Activated CD4-positive, alpha-beta T cell treated with anti-CD3 and anti-CD28 coated beads, Interleukin-2, amount 50 U/mL, for 4 hours (primary cell): ENCODE measurements at places on chromosomes 3 and 15.

DNA sequence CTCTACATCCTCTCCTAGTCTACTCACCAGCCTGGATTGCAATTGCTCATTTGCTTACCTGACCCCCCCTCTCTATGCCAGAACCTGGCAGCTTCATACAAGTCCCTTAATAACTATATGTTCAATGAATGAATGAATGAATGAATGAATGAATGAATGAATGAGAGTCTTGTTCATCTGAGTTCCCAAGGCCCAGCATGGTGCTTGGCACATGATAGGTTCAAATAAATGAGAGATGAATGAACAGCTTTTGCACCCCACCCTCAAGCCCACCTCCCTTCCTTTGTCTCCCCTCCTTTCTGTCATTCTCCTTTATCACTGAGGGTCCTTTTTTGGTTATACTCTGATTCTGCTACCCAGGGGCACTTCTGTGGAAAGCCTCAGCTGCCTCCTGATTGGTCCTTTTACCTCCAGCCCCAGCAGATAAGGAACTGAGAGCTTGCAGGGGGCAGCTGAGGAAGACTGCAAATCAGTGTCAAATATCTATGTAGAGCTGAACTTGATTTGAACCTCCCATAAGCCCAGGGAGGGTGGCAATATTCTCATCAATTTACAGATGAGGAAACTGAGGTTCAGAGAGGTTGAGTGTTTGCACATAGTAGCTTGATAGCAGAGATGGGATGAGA, 54.1 kb upstream of the CHRNB4 start:
- no peak for DNase-seq

DNA sequence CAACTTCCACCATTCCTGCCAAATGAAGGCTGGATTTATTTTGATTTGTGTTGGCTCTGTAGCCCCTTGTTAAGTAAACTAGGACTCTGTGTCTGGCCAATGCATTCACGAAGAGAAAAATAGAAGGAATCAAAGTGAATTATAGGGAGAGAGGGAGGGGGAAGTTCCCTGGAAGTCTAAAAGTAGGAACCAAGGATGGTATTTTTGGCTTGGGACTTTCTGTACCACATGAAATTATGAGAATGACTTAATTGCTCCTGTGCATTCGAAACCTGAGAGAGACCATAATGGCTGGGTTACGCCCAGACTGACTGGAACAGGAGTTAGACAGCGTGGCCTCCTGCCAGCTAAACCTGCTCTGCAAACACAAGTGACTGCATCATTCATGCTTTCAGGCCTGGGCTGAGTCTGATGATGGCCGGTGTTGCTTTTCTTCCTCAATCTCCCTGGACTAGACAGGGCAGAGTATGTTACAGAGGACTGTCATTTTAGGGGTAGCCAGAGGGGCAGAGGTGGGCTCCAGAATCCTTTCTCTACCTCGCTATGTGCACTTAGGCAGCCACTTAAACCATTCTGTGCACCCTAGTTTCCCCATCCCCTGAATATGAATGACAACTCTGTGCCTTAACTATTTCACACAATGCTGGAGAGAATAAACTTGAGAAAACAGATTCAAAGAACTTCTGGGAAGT, 58.9 kb downstream of the MYO1E start:
- no peak for DNase-seq

- no peak for DNase-seq
Measured at GRCh38 chr3:23875113-23875725, 41.6 kb downstream of the NKIRAS1 start.

DNA sequence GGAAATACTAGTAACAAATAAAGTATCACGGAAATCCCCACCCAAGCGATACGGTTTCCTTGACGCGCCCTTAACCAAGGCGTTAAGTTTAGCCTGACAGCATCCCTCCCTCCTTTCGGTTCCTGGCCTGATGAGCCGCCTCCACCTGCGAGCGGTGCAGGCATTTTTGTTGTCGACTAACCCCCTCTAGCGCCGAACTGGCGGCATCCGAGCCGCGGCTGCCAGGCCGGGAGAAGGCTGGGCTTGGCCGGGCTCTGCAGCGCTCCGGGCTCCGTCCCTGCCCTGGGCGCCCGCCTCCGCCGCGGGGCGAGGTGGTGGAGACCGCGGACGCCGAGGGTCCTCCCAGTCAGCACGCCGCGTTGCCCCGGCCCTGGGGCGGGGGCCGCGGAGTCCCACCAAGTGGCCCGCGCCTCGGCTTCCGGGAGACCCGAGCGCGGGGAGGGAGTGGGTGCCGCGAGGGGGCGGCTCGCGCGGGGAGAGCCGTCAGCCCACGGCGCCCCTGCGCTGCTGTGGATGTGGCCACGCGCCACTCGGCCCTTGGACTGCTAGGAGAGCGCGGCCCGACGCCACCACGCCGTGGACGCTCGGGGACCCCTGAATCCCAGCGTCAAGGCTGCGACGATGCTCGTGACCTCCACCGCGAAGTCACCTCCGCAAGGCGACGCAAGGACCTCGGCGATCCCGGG, 1.1 kb upstream of the EPHA6 start:
- no peak for DNase-seq

DNA sequence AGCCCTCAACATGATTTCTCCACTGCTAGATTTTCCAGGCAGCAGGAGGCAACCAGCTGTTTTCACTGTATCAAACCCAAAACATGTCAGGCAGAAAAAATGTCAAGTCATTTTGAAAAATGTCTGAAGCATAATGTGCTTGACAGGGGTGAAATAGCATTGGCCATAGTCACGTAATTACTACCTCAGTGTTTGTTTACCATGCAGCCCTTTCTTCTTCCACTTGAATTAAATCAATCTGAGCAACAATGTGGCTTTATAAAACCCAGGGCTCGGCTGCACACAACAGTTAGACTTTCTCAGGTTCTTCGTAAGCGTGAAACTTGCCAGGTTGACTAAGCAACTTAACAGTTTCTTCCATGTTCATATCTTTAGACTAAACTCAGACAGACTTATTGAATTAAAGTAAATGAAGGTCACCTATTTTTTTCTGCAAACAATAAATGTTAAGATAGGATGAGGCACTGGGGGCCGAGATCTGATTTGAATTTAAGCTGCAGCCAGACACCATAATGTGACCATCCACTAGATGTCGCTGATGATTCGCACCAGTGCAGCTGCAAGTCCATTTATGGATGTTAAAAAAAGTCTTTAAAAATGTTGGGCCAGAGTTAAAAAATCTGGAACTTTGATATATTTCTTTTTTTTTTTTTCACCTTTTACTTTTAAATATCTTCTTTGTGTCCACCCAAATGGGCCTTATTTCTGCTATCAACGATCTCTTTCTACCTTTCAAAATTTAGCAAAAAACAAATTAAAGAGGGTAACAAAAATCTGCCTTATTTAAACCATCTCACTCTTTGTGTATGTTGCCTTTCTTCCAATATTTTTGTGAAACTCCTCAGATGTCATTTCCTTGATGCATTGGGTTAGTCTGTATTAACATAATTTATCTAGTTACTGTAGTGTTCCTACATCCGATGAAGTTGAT, 305.9 kb downstream of the CACNA2D3 start:
- DNase-seq: no peak

- no peak for DNase-seq
Measured at GRCh38 chr3:171443211-171443957, 16.8 kb downstream of the TNIK start.

DNA sequence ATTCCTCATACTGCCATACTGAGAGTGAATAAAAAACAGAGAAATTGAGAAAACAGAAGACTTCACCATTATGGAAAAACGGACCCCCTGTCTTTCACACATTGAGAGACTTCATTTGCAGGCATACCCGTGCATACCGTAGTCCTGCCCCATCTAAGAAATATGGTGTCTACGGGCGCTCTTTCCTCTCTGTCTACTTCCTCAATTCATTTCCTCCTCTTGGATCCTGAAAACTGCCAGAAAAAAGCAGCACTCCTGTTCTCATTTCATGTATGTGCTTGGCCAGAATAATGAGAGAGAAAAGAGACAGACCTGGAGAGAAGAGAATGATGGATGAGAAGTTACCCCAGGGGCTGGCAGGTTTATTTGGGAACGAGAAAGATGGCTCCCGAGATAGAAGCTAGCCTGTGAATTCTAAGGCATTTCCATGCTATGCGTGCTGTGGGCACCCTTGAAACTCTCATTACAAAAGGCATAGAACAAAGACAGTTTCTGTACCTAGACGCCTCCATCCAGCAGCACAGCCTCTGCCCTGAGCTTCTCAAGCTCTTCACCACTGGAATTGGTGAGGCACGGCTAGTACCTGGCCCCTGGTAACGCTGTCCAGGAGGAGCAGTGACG, 62.5 kb upstream of the EPHB3 start:
- no peak for DNase-seq

DNA sequence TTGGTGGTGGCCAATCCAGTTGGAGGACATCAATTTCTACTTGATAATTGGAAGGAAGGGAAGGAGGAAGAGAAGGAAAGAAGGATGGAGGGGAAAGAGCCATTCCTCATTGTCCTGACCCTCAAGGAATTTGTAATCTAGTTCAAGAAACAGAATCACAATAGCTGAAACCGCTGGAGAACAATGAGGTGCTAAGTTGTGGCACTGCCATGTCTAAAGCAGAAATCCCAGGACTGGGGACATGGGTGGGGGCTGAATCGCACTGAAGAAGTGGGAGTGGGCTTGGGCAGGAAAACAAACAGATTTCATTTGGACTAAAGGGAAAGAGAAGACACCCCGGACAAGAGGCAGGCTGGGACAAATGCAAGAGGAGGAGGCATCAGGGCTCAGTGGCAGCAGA, 183.6 kb downstream of the UACA start:
- no peak for DNase-seq

- DNase-seq: no peak
Measured at GRCh38 chr3:65955792-65956477, 82.8 kb downstream of the MAGI1 start.

DNA sequence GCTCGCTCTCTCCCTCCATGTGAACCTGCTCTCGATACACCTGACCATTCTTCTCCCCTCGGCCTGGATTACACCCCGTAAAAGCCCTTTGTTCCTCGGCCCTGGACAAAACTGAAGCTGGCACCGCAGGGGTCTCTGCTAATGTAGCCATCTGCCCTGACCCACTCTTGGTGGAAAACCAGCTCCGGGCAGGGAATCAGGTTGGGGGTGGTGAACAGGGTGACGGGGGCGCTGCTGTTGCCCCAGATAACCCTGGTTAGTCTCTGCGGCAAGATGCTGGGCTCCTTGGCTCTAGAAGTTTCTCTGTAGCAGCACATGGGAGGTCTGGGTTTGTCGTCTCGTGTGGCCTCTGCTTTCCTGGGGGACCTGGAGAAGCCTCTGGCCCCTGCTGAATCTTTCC, 86.4 kb downstream of the WNT7A start:
- no peak for DNase-seq

DNA sequence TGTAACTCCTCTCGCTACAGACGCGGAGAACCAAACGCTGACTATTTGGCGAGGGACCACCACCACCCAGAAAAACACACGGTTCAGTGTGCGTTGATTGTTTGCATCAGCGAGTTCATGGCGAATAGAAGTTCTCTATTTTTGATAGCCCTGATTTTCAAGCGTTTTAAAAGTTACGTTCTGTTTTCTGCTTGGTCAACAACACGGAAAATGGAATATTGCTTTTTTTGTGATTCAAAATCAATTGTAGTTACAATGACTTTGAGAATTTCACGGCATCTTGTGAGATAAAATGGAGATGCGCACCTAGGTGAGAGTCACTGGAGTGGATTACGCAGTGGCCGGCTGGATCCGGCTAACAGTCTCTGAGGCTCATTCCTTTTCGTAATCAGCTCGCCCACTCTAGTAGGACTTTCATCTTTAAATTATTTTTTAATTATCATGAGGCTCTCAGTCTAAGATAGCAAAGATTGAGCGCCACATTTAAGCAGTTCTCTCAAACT, 54.8 kb downstream of the CCDC54 start:
- no peak for DNase-seq

DNA sequence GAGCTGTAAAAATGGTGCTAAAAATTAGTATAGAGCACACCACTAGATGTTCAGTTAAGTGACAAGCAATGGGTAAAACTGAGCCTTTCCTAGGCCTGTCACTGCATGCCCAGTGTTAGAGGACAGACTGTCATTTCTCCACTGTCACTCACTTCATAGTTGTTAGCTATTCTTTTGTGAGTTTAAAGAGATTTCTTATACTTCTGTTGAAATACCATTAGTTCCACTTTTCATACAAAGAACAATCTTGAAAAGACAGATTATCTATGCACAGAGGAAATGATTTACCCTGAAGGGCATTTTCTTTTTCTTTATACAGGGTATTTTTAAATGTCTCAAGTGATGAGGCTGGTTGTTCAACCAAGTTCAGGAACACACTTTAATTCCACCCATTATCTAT, 28.3 kb upstream of the CHMP2B start:
- no peak for DNase-seq
